ENCODE measurements at places on chromosomes 1 and 21.

DNA sequence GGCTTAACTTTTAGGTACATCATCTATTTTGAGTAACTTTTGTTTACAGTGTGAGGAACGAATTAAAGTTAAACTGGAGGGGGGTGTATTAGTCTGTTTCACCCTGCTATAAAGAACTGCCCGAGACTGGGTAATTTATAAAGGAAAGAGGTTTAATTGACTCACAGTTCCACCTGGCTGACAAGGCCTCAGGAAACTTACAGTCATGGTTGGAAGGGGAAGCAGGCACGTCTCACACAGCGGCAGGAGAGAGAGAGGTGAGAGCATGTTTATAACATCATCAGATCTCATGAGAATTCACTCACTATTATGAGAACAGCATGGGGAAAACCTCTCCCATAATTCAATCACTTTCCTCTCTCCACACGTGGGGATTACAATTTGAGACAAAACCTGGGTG is 31.9 kb upstream of the TMEM52 start:
- no peak for DNase-seq

- no peak for DNase-seq
These were observed 153.8 kb upstream of the C1orf105 start for GRCh38 chr1:172266528-172267174.

GRCh38 chr1:235567812-235568503 is 63.7 kb upstream of the B3GALNT2 start:
- DNase-seq: no peak

DNA sequence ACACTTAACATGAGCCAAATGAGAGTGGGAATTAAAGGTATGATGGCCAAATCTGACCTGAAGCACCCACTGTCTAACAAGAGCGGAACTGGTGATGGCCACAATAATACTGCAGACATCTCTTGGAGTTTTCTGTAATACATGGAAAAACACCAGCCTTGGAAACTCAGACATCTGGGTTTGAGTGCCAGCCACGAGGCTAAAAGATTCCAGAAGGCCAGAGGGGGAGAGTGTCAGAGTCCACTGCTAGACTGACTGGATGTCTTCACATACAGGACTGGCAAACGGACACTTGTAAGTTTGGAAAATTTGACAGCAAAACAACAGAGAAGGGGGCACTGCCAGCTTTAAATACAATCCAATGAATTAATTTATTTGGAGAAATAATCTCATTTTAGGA is 175.1 kb downstream of the ADSS2 start:
- DNase-seq: no peak

DNA sequence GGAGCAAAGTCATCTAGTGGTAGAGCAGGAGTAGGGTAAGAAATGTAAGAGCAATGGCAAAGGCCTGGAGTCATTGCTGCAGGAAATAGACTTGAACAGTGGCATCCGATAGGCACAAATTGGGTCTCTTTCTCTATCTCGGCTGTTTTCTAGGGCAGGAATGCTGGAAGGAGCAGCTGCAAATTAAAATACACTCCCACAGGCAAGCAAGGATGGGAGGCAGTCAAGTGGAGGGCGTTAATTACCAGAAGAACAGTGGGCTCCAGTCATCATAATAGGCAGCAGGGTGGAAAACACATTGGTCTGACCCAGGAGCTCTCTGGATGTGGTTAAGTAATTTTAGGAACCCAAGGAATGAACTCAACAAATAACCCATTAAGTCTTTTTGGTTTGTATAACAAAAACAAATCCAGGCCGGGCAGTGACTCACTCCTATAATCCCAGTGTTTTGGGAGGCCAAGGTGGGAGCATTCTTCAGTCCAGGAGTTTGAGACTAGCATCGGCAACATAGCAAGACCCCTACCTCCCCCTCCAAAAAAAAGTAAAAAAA is 7.8 kb upstream of the TDRD5 start:
- no peak for DNase-seq

GRCh38 chr1:82567348-82567747 is 766.6 kb downstream of the ADGRL2 start:
- no peak for DNase-seq

DNA sequence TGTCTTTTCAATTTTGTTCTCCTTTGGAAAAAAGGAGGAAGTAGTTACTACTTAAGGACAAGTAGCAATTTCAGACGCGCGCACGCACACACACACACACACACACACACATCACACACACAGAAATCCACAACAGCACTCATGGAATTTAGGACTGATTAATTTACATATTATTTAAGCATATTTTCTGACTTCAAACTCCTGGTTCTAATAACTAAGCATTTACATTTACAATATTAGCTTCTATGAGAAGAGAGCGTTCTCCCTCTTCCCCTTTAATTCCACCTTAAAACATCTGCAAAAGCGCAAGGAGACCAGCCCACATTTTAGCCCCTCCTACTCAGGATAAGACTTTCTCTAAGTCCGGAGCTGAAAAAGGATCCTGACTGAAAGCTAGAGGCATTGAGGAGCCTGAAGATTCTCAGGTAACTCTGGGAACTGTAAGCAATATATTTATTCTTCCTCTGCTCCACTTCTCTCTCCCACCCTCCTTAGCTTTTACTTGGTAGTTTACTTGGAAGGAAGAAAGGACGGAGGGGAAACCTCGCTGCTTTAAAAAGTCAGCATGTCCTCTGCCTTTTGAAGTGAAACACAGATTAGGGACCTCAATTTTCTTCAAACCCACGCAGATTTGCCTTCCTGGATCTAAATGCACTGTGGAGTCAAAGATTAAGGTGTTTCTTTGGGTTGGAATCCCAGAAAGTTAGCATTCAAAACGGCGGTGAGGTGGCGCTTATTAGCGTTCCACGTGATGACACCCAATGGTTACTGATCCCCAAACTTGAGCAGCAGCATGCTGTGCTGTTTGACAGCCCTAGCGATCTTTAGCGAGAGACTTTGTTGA is at the start of gene PLA2G4A:
PLA2G4A (plus strand) TSS at position 339 of the 844 bp plus-strand sequence. CDS start 25,406 bp downstream, outside the sequence.
- DNase-seq: peak; percentile 4

GRCh38 chr1:180092931-180093650 is 61.6 kb upstream of the QSOX1 start:
- no peak for DNase-seq

- DNase-seq: no peak
These were observed 69.4 kb upstream of the USP25 start for GRCh38 chr21:15660423-15660804.

- DNase-seq: no peak
These were observed 208 bp upstream of the BARHL2 start for GRCh38 chr1:90717356-90717664.

GRCh38 chr1:73980324-73981040 is 217.5 kb downstream of the LRRIQ3 start:
- no peak for DNase-seq

DNA sequence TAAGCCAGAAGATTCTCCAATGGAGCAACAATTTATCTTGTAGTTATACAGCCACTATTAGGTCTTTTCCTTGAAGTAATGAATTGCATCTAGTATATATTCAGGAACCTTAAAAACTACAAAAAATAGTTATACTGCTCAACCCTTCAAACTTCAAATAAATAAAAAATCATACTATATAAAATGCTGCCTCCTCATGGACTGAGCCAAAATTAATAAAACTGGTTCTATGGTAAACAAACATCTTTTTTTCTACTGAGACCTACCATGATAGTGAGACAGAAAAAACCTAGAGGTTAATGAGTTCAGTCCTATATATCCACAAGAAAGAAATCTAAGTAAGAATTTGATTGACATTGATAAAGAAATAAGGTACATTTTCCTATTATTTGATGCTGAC is 67.7 kb downstream of the GPATCH2 start:
- DNase-seq: no peak

GRCh38 chr1:243956450-243956849 is 94.6 kb upstream of the ZBTB18 start:
- DNase-seq: no peak

GRCh38 chr1:145805057-145805456 is 18.8 kb downstream of the RNF115 start:
- DNase-seq: no peak

- no peak for DNase-seq
These were observed 306.8 kb upstream of the FMN2 start for GRCh38 chr1:239784896-239785295.

DNA sequence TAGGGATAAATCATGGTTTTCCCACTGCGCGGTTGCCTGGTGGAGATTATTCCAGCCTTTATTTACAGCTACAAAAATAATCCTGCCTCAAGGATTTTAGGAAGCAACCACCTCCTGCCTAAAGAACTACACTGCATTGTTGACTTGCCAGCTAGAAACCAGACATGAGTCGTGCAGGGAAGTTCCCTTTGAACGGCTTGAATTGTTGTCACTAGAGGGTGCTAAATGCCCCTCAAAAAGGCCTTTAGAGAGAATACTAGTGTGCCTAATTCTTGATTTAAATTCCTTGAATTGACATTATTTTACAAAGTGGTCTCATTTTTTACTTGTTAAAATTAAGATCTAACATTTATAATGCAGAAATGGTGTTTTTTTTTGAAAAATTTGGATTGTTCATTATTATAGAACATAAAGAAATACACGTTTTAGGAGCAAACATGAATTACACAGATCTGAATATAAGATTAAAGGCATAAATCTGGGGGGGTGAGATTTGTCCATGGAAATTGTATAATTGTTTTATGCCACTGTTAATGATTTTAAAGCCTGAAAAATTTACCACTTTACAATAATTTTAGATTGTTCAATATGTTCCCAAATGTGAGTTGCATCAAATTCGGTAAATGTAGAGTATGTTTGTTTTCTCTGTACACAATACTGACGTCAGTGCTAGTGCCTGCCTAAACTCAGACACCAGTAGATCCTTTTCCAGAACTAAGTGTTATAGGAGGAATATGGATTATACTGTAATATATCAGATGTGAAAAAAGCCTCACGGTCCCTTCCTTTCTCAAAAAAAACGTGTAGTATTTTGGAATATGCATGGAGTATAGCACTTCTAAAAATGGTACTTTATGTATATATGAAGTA is 7.6 kb upstream of the ERG start:
- DNase-seq: no peak

DNA sequence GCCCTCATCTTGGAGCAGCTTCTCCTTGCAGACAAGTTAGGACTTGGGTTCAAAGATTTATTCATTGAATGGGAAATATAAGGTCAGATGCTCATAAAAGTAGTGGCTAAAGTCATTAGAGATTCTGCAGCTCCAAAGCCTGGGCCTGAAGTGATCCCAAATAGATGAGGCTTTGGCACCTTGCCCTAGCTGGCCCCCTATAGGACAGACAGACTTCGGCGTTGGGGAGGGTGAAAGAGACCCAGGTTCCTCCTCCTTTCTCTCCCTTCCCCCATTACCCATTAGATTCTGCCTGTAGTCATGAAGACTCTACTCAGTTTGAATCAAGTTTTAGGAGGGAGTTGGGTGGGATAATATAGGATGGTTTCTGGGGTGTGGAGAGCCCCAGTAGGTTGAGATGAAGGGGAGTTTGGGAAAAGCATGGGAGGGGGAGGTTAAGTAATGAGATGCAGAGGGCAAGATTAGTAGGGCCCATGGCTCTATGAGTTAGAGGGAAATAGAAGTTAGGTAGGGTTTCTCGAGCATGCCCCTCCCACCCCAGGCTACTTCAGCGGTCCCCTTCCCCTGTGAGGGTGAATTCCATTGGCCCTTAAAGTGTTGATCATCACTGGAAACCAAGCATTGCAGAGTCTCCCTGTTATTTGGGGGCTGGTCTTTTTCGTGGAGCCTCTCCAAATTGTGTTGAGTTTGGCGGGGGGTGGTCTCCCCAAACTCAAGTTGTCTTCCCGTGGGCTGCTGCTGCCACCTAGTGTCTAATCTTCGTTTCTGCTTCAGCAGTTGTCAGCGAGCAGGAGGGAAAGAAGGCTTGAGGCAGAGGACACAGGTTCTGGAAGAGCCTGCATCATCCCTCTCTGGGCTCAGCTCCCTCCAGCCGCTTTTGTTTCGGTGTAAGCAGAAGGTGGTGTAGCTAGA is 2.1 kb upstream of the AHDC1 start:
- peak; percentile 62 for DNase-seq

- no peak for DNase-seq
These were observed 43.1 kb upstream of the S1PR1 start for GRCh38 chr1:101193733-101194169.

- DNase-seq: no peak
These were observed 665.7 kb downstream of the MRPL39 start for GRCh38 chr21:24941316-24942185.

DNA sequence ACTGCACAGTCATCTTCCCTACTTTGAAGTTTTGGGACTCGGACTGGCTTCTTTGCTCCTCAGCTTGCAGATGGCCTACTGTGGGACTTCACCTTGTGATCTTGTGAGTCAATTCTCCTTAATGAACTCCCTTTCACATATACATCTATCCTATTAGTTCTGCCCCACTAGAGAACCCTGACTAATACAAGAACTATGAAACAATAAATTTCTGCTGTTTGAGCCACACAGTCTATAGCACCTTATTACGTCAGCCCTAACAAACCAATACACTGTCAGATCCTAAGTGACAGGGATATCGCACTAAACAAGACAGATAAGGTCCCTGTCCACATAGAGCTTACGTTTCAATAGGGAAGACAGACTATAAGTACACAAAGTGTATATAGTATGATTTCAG is 120.1 kb downstream of the PLPP3 start:
- DNase-seq: no peak

GRCh38 chr1:235423214-235423652 is 56.0 kb downstream of the TBCE start:
- DNase-seq: no peak

GRCh38 chr1:242813490-242814091 is 289.1 kb upstream of the PLD5 start:
- no peak for DNase-seq

- DNase-seq: no peak
These were observed 16.5 kb upstream of the PIGV start for GRCh38 chr1:26771285-26771642.

DNA sequence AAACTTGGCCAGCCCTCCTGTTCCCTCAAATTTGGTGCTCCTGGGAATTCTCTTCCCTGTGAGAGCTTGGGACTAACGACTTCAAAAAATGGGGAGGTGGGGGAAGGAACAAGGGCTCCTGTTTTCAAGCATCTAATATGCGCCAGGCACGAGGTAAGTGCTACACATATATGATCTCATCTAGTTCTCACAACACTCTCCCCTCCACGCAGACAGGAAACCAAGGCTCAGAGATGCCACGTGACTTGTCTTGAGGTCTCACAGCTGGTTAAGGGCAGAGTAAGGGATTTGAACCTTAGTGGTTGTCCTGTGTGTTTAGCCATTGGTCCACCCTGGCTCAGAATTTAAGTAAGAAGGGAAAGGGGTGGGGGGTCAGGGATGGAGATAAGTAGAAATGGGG is 125.9 kb downstream of the DMRTB1 start:
- DNase-seq: peak; percentile 29

DNA sequence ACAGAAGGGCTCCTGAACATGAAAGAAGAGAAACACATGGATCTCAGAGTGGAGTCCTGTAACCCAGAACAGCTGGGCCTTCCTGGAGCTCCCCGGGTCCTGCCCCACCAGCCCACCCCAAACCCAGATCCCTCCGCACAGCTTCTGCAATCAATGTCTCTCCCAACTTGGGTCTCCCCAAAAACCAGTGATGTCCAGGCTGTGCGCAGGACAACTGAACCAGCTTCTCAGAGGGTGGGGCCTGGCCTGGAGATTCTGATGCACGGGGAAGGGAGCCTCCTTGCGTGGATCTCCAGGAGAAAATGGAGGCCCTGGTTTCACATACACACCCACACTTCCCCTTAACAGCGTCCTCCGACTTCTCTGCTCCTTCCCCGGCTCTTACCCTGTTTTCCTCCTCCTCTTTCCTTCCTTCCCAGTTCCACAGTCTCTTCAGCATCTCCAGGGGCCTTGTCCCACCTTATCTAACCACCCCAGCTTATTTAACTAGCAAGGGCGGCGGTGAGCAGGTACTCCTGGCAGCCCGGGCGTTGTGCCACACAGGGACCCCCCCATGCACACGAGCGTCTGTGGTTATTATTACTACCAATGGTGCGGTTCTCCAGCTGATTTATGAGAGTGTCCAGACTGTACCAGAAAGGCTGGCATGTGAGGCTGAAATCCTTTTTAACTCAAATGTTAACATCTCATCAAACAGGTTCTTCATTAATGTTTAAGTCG is 11.2 kb upstream of the MX2 start:
- no peak for DNase-seq
